ENCODE measurements at places on chromosomes 6 and 20.

- DNase-seq: no peak
Measured at GRCh38 chr6:113122060-113122459, 735.1 kb upstream of the MARCKS start.

DNA sequence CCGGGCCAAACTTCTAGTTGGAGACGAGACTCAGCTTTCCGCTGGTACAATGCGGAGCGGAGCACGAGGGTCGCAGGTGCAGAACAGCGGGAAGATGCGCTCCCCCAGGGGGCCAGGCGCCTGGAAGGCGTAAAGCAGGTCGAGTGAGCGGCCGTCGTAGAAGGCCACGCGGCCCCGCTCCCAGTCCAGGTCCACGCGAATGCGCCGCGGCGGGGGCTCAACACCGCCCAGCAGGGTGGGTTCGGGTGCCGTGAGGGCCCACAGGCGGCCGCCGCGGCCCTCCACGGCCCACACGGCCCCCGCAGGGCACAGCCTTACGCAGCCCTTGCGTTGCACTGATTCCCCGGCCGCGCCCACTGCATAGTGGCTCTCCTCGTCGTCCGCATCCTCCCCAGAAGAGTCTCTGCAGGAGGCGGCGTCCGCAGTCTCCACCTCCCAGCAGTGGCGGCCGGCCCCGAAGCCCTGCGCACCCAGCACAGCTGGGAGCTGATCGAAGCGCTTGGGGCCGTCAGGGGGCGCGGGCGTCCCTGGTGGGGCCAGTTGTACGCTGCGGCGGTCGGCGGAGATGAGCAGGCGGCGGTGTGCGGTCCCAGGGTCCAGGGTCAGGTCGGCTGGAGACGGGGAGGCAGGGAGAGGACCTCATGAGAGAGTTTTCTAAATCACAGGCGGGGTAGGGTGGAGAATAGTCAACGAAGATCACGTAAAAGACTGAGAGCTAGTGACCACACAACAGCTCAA, 4.3 kb downstream of the PPP1R11 start:
- DNase-seq: no peak

GRCh38 chr6:12200015-12200564, 90.1 kb upstream of the EDN1 start:
- DNase-seq: no peak

DNA sequence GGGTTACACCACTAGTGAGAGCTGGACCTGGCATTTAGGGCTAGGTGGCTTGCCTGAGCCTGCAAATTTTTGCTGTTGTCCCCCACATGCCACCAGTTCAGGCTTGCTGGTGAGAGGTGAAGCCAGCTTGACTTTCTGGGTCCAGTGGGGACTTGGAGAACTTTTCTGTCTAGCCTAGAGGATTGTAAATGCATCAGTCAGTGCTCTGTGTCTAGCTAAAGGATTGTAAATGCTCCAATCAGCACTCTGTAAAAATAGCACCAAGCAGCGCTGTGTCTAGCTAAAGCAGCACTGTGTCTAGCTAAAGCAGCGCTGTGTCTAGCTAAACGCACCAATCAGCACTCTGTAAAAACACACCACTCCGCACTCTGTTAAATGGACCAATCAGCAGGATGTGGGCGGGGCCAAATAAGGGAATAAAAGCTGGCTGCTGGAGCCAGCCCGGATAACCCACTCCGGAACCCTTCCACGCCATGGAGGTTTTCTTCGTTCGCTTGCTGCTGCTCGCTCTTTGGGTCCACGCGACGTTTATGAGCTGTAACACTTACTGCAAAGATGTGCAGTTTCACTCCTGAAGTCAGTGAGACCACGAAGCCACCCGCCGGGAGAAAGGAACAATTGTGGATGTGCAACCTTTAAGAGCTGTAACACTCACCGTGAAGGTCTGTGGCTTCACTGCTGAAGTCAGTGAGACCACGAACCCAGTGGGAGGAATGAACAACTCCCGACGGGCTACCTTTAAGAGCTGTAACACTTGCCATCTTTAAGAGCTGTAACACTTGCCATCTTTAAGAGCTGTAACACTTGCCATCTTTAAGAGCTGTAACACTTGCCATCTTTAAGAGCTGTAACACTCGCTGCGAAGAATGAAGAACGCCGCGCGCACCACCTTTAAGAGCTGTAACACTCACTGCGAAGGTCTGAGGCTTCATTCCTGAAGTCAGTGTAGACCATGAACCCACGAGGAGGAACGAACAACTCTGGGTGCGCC, 27.3 kb downstream of the GMPR start:
- no peak for DNase-seq

DNA sequence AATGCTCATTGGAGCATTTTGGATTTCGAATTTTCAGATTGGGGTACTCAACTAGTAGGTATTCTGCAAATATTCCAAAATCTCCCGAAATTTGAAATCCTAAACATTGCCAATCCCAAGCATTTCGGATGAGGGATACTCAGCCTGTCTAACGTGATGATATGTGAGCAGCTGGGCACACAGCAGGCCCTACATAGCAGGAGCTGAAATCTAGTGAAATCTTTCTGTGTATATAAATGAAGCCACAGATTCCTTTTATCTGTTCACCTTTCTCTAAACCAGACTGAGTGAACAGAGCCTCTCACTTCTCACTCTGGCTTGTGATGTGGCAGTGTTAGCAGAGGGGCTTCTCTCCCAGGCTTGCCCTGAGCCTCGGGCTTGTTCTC, 17.8 kb downstream of the STX16 start:
- DNase-seq: no peak

DNA sequence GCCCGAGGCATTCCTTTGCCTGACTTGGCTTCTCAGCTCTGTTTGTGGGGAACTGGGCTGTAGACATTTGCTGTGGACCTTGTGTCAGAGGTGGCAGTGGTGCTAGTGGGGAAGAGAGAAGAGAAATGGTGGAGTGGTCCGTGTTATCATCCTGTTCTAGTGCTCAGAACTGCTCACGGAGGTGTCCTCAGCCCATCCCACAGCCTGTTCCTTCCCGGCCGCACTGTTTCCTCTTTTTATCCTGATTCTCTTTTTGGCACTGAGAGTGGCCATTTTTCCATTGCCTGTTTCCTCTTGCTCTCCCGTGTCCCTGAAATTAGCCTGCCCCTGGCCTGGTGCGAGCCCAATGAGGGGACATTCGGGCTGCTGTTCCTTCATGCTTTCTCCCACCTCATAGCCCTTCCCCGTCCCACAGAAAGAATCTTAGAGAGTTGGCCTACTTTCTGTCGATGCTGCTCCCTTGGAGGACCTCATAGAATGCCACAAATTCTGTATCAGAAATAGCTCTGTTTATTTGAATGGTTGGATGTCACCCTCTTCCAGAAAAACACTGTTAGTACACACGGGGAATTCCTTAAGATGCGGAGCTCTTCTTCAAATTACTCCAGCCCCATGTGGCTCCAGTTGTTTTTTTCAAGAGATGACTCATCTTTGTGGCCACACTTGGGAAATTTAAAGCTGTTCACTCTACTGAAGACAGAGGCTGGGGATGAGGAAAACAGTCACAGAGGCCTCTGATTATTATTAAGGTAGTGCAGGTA, 26.1 kb downstream of the FARS2 start:
- no peak for DNase-seq

GRCh38 chr20:53773792-53774401, 180.3 kb upstream of the ZNF217 start:
- no peak for DNase-seq

DNA sequence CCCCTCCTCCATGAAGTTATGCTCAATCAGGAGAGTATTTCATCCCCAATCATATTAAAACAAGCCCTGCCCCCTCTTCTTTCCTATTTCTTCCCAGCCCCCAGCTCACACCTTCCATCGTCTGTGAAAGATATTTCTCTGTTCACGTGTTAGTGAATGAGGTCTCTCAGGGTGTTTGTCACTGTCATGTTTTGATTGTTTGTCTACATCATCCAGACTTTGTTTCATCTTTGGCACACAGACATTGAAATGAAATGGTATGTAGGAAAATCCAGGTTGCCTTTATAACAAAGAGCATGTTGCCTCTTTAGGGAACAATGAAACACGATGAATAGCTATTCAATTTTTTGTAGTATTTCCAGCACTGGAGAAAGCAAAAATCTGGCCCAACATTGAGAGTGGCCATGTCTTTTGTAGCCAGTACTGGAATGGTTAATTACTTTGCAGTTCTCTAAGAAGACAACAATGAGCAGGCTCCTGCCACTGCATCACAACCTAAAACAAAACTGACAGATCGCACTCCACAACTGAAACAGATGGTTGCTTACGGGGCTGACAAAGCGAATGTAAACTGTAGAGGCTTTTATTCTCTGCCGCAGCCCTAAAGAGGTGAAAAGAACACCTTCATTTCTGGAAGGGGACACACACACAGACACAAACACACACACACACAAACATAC, 543.6 kb upstream of the CITED2 start:
- DNase-seq: no peak

- no peak for DNase-seq
Measured at GRCh38 chr6:44534291-44534690, 146.8 kb downstream of the CDC5L start.

GRCh38 chr6:38593998-38594665, 45.6 kb downstream of the BTBD9 start:
- no peak for DNase-seq

- no peak for DNase-seq
Measured at GRCh38 chr20:46129955-46130481, 11.9 kb downstream of the CD40 start.

- no peak for DNase-seq
Measured at GRCh38 chr20:1626528-1627199, 6.9 kb upstream of the SIRPB1 start.

GRCh38 chr6:37092923-37093727, 76.8 kb upstream of the PIM1 start:
- DNase-seq: no peak

DNA sequence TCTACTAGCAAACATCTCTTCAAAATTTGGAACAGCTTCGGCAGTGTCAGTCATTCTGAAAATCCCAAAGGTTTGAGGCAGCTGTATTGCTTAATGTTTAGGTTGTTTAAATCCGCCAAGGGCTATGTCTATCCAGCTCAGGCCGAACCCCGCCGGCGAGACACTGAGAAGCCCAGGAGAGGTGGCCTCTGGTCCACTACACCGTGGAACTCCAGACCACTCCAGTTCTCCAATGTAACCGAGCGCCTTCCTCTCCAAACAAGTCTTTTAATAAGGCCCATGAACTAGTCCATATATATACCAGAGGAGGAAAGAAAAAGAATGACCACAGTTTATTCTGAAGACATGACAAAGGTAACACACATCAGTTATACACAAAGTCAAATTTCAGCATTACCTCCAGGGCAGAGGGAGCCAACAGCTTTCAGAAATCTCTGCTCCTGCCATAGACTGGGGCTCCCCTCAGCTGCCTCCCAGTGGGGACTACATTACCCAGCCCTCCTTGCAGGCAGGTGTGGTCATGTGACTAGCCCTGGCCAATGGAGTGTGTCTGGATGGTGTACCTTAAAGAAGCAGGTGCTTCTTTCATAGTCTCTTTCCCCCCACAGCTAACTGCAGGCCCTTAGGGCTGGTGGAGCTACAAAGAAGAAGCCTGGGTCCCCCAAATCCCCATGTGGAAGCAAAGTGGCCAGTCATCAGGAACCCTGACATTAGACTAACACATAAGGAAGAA, at the start of gene RAMACL:
Gene RAMACL, minus strand, starts transcription at position 255 of the 733 bp plus-strand sequence. Its CDS starts 201 bp downstream, at position 54.
- peak; percentile 13 for DNase-seq

- no peak for DNase-seq
Measured at GRCh38 chr20:39851459-39851858, 837.6 kb downstream of the MAFB start.

- DNase-seq: no peak
Measured at GRCh38 chr20:57003012-57003411, 263.4 kb downstream of the BMP7 start.

DNA sequence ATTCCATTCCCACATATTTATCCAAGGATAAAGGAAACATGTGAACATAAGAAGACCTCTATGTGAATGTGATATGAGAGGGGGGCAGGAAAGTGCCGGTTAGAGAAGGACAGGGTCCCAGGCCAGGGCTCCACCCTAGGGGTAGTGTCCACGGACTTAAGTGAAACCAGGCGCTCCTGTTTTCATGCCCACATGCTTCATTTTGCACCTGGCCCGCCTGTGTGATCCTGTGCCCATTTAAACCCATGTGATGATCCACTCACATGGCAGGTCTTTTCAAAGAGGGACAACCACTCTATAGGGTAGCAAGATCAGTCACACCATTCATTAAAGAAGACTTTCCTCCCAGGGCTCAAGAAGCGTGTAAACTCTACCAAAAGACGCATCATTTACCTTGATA, 865.3 kb upstream of the GJE1 start:
- DNase-seq: no peak

DNA sequence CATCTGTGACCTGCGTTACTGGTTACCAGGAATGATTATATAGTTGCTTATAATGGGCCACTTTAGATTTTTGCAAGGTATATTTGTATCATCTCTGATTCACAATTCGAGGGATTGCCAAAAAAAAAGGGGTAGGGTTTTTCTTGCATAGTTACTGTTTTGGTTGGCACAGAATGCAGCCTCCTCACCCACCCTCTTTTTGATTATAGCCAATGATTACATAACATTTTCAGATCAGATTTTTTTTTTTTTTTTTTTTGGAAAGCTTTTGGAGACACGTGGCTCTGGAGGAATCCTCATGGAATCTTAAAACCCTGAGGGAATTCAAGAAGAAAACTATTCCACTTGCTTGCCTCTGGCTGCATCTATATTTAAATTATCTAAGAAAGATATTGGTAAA, 53.7 kb downstream of the UST start:
- no peak for DNase-seq

DNA sequence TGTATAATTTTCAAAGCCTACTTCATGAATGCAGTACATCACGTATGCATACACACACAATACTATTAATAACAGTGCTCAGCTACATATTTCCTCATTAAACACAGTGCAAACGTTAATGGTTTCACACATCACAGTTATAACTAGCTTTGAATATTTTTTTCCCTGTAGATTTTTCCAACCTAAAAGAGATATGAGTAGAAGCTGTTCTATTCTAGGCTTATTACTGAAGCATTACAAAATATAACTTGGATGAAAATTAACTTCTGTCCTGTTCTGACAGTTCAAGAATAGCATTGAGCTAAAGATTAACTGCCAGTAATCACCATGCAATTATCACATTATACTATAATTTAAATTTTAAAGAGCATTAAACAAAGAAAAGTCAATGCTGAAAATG, 6.2 kb downstream of the LMBRD1 start:
- no peak for DNase-seq

GRCh38 chr20:46681032-46681854, 8.0 kb downstream of the TP53RK start:
- DNase-seq: peak; percentile 80

DNA sequence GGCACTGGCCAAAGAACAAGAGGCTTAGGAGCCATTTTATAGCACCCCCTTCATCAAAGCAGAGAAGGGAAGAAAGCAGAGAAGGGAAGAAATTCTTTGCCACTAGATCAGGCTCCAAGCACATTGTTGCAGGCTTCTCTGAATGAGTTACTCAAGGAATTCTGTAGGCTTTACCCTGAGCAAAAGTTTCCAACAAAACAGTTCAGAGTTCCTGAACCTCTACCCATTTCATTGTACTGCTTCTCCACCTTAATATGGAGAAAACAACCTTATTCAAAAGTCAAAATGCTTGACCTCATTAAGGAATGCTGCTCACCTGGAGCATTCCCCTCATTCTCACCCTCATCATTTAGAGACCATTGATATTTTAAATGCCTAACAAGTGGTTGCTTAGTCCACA, 115.5 kb upstream of the LOC128125822 start:
- no peak for DNase-seq

Measured in NCI-H1417 (cell line).